Aorta (tissue), 5 donors: ENCODE measurements at places on chromosomes 6 and 20. TPM values are rescaled to one million over a fixed set of nuclear protein-coding genes. Genes with fewer than 3 reads are reported as not detected.

The CTNNBL1 gene
- 44.6 TPM for total RNA-seq

- peak; percentile 55 for DNase-seq
- H3K27ac ChIP-seq: no peak overlapping the region
- H3K4me3 ChIP-seq: no peak overlapping the region
- no peaks in the 10 kb centered on the region for H3K36me3 ChIP-seq
- H3K27me3 ChIP-seq: no peaks in the 10 kb centered on the region
These were observed 63.4 kb downstream of the VEGFA start for GRCh38 chr6:43833223-43833995.

The PLAGL2 gene
- total RNA-seq: 8.2 TPM

The ZFP57 gene
- total RNA-seq: not detected

The APOM gene
- total RNA-seq: 0.42 TPM

- DNase-seq: no peak
- H3K27me3 ChIP-seq: no peaks in the 10 kb centered on the region
- no peaks in the 10 kb centered on the region for H3K36me3 ChIP-seq
These were observed 91.9 kb downstream of the TOX2 start for GRCh38 chr20:44006578-44006977.

GRCh38 chr20:33838035-33838864, 27.1 kb downstream of the CHMP4B start:
- no peak for DNase-seq
- H3K4me1 ChIP-seq: no peaks in the 10 kb centered on the region
- H3K27ac ChIP-seq: no peak overlapping the region
- no peaks in the 10 kb centered on the region for H3K36me3 ChIP-seq

DNA sequence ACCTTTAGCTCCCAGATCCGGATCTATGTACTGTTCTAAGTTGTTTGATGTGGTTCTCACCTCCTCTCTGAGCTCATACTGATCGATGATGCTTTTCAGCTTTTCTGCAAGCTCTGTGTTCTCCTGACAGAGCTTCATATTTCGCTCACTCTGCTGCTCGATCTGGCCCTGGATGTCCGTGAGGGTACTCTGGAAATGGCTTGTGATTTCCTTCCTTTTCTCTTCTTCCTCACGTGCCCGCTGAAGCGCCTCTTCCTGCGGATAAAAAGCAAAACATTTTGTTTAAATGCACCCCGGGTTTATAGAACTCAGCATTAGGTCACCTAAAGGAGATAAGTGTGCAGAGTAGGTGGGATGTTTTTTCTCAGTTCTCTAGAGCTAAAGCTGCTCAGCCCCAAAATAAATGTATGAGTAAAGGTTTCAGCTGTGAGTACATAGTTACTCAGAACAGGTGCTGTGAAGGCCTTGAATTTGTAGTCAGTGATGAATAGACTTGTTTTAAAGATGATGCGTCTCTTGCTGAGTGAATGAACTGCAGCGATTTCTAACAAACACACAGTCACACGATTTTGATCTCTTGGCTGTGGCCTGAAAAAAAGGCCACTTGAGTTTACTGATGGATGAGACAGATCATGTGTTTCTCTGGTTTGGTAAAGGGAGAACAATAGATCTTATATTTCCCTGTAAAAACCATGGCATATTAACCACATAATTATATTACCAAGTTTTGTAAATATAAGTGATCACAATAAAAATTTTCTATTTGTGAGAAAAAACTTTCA, 29.1 kb downstream of the TXLNB start:
- no peaks in the 10 kb centered on the region for H3K27me3 ChIP-seq
- H3K27ac ChIP-seq: no peak overlapping the region
- H3K4me3 ChIP-seq: no peak overlapping the region
- no peaks in the 10 kb centered on the region for H3K36me3 ChIP-seq
- DNase-seq: no peak

The APCDD1L gene
- 14.6 TPM for total RNA-seq

The COL12A1 gene
- total RNA-seq: 214 TPM

- no peak overlapping the region for H3K27ac ChIP-seq
- no peaks in the 10 kb centered on the region for H3K36me3 ChIP-seq
- peaks cover 2% of the 10 kb centered on the region for H3K27me3 ChIP-seq
These were observed 61.3 kb upstream of the FERMT1 start for GRCh38 chr20:6184086-6184485.

The TCFL5 gene
- 4.9 TPM for total RNA-seq

DNA sequence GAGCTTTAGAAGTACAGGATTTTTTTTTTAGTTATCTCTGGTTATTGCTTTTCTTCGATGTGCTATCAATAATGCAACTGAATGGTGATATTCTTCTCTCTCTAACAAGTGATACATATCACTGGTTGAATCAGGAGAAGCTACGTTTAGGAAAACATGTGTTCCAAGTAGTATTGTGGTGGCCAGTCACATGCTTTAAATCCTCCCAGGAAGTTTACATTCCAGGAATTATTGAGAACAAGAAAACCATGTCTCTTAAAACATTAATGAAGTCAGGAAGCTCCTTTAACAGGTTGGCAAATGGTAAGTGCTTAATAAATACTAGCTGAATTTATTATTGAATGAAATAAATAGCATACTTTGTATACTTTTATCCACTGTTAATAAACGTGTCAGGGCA, 371.1 kb downstream of the BCKDHB start:
- H3K27ac ChIP-seq: no peak overlapping the region
- H3K27me3 ChIP-seq: no peaks in the 10 kb centered on the region
- no peak for DNase-seq
- no peak overlapping the region for H3K4me3 ChIP-seq
- no peaks in the 10 kb centered on the region for H3K4me1 ChIP-seq

- no peak overlapping the region for H3K4me3 ChIP-seq
- H3K27me3 ChIP-seq: no peaks in the 10 kb centered on the region
- H3K27ac ChIP-seq: no peak overlapping the region
- no peaks in the 10 kb centered on the region for H3K4me1 ChIP-seq
- peaks cover 3% of the 10 kb centered on the region for H3K36me3 ChIP-seq
These were observed 88.3 kb downstream of the DTNBP1 start for GRCh38 chr6:15574486-15574885.

DNA sequence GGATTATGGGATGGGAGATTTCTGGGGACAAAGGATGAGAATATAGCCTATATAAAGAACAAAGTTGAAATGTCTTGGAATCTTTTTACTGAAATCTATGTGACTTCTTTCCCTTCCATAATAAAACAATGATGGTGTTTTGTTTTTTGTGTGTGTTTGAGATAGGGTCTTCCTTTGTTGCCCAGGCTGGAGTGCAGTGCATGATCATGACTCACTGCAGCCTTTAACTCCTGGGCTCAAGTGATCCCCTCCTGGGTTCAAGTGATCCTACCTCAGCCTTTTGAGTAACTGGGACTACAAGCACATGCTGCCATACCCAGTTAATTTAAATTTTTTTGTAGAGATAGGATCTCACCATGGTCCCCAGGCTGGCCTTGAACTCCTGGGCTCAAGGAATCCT, 50.9 kb downstream of the FAM217A start:
- H3K27ac ChIP-seq: no peak overlapping the region
- no peak overlapping the region for H3K4me3 ChIP-seq
- H3K36me3 ChIP-seq: no peaks in the 10 kb centered on the region
- H3K4me1 ChIP-seq: no peaks in the 10 kb centered on the region
- no peaks in the 10 kb centered on the region for H3K27me3 ChIP-seq
- no peak for DNase-seq

- no peaks in the 10 kb centered on the region for H3K27me3 ChIP-seq
- no peak for DNase-seq
- H3K36me3 ChIP-seq: no peaks in the 10 kb centered on the region
- H3K27ac ChIP-seq: no peak overlapping the region
These were observed 9.9 kb downstream of the HAO1 start for GRCh38 chr20:7930343-7930742.

The DYNLT2 gene
- total RNA-seq: 2.8 TPM

DNA sequence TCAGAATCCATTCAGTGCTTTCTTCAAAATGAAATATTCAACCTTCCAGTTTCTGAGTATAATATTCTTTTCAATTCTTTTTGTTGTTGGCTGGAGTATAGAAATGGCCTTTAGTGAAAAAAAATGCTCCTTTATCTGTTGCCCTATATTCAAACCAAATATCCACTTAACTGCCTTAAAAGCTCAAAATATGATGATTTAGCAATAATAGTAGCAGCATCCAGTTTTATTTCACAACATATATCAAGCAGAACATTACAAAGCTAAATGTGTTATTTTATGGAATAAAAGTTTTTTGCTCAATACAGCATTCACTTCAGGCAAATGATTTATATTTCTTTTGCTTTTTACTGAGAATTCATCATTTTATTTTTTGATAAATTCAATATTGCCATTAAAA, 322.4 kb upstream of the EYS start:
- no peak overlapping the region for H3K27ac ChIP-seq
- no peak overlapping the region for H3K4me3 ChIP-seq
- H3K27me3 ChIP-seq: no peaks in the 10 kb centered on the region
- no peaks in the 10 kb centered on the region for H3K36me3 ChIP-seq
- H3K4me1 ChIP-seq: no peaks in the 10 kb centered on the region

DNA sequence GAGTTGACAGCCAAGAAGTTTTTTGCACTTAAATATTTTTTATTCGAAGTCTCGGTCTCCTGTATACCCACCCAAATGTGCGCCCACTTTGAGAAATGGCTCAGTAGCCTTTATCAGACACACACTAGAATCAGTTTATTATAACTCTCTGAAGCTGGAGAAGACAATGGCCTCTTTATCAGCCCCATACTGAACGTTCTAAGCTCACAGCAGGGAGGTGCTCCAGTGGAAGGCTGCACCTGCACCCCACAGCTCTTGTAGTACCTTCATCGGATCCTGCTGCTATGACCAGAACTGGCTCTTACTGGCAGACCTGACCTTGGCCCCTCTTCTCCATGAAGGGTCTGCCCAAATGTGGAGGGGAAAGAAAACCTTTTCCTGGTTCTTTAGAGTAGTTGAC, 165.0 kb upstream of the SCGN start:
- H3K4me3 ChIP-seq: no peak overlapping the region
- H3K4me1 ChIP-seq: no peaks in the 10 kb centered on the region
- H3K27me3 ChIP-seq: no peaks in the 10 kb centered on the region
- DNase-seq: no peak

GRCh38 chr20:50843331-50844276, 48.7 kb downstream of the BCAS4 start:
- DNase-seq: no peak
- H3K4me1 ChIP-seq: no peaks in the 10 kb centered on the region
- H3K36me3 ChIP-seq: no peaks in the 10 kb centered on the region
- no peaks in the 10 kb centered on the region for H3K27me3 ChIP-seq
- no peak overlapping the region for H3K27ac ChIP-seq
- H3K4me3 ChIP-seq: no peak overlapping the region

GRCh38 chr6:45212976-45213375, 115.2 kb upstream of the RUNX2 start:
- H3K27ac ChIP-seq: no peak overlapping the region
- H3K36me3 ChIP-seq: no peaks in the 10 kb centered on the region
- H3K4me3 ChIP-seq: no peak overlapping the region
- DNase-seq: no peak

DNA sequence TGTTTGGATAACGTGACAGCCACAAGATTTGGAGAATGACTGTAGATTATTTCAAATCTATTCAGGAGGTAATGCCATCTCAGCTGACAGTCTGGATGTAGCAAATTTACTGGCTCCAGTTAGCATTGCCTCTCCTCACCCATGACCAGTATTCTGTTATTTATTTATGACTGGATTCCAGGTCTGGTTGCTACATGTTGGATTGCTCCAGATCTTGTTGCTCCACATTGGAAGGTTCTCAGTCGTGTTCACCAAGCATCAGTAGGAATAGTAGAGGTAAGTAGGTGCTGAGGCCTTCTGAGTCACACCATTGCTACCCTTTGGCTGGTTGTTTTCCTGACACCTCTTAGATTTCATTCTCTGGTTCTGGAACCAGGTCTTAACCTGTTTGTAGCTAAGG, 69.5 kb upstream of the ELOVL5 start:
- H3K36me3 ChIP-seq: no peaks in the 10 kb centered on the region
- no peaks in the 10 kb centered on the region for H3K27me3 ChIP-seq
- H3K27ac ChIP-seq: no peak overlapping the region
- H3K4me1 ChIP-seq: no peaks in the 10 kb centered on the region

The UBE2C gene
- total RNA-seq: 1.0 TPM

The NKX2-4 gene
- total RNA-seq: not detected

DNA sequence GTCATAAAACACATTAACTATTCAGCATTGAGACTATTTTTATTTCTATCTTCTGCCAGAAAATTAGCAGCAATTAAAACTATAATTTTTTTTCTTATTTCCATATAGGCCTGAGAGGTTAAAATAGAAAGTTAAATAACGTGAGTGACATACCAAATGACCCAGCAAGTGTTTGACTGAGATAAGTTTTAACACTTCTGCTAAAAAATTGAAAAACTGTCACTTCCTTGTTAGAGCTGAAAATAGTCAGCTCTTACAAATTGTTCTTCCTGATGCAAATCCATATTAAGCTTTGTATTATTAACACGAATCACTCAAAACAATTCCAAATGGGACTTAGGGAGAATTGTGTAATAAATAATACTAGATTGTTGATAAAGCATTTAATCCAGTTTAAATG, 26.5 kb upstream of the STX11 start:
- no peaks in the 10 kb centered on the region for H3K36me3 ChIP-seq
- H3K27ac ChIP-seq: no peak overlapping the region
- no peaks in the 10 kb centered on the region for H3K4me1 ChIP-seq

DNA sequence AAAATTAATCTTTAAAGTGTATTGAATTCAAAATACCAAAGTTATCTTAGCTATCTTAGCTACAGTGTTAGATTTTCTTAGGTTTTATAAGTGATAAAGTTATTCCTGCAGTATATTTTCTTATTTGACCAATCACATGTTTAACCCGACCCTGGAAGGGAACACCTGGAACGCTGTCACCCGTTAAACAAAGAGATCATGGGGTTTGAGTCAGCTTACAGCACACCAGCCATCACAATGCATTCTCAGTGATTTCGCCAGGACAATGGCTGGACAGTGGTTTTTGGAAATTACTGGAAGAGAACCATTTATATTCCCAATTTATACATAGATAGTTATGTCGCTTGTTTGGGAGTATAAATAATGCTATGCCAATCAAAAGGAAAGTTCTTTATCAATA, 10.5 kb downstream of the C6orf118 start:
- H3K36me3 ChIP-seq: no peaks in the 10 kb centered on the region
- no peaks in the 10 kb centered on the region for H3K4me1 ChIP-seq
- H3K4me3 ChIP-seq: no peak overlapping the region
- DNase-seq: no peak
- H3K27ac ChIP-seq: no peak overlapping the region
- no peaks in the 10 kb centered on the region for H3K27me3 ChIP-seq

The CALHM5 gene
- total RNA-seq: 15.4 TPM

The TAGAP gene
- total RNA-seq: 5.1 TPM

- no peaks in the 10 kb centered on the region for H3K36me3 ChIP-seq
- no peaks in the 10 kb centered on the region for H3K4me1 ChIP-seq
- no peak for DNase-seq
- no peak overlapping the region for H3K4me3 ChIP-seq
These were observed 49.5 kb downstream of the SLC35D3 start for GRCh38 chr6:136971609-136972008.

The IL17A gene
- total RNA-seq: not detected

- DNase-seq: no peak
- no peaks in the 10 kb centered on the region for H3K4me1 ChIP-seq
- H3K27ac ChIP-seq: no peak overlapping the region
- no peaks in the 10 kb centered on the region for H3K36me3 ChIP-seq
- no peaks in the 10 kb centered on the region for H3K27me3 ChIP-seq
These were observed 68.5 kb downstream of the FYN start for GRCh38 chr6:111804627-111805235.
